ENCODE measurements at places on chromosomes 2 and 18. TPM values are rescaled to one million over a fixed set of nuclear protein-coding genes. Genes with fewer than 3 reads are reported as not detected.

- DNase-seq, result no peak
Observed at GRCh38 chr2:14616342-14616741, 16.2 kb upstream of the LRATD1 start.

The RAB1A gene
- total RNA-seq, result 61.2 TPM

DNA sequence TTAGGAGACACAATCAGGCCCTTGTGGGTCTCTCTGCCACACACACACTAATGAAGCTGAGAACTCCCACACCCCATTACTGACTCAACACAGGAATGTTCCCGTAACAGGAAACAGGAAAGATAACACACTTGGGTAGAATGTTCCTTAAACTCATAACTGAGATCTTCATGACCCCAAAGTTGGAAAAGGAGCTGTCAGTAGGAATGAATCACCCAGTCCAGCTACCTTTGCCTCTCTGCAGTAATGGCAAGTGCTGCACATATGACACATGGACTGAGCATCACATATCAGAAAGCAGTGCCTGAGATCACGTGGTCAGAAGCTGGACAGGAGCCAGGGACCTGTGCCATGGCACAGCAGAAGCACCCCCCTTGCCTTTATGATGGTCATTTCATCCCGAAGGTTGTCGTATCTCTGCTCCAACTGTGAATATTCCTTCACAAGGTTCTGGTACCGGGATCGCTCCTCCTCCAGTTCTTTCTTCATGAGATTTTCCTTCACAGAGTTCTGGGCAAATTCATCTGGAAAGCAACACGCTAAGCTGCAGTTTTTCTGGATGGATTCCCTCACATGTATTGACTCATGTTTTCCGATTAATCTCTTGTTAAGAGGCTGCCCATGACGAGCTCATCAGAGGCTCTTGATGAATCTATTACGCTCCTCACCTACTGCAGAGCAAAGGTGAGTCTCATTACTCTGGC is 65.4 kb upstream of the ACAA2 start:
- DNase-seq, result peak; percentile 40

DNA sequence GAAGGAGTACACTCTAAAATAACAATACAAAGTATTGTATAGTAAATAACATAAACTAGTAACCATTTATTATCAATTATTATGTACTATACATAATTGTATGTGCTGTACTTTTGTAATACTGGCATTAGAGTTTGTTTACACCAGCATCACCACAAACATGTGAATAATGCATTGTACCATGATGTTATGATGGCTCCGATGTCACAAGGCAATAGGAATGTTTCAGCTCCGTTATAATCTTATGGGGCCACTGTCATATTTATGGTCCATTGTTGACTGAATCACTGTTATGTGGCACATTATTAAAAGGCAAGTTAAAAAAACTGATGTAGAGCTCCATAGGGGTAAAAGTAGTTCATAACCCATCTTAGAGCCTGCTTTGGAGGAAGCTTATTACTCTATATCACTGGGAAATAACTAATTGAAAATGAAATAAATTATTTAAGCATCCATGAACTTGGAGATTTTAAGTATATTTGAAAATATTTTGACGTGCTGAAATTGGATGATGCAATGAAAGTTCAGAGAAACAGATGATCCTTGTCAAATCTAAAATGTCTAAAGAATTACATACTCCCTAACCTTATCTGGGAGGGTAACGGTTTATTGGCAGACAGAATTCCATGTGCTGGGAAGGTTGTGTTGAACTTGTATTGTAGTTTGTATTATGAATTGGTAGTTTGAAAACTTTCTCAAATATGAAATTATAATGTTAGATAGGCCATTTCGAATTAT is 2.4 kb downstream of the SKA1 start:
- no peak for DNase-seq

DNA sequence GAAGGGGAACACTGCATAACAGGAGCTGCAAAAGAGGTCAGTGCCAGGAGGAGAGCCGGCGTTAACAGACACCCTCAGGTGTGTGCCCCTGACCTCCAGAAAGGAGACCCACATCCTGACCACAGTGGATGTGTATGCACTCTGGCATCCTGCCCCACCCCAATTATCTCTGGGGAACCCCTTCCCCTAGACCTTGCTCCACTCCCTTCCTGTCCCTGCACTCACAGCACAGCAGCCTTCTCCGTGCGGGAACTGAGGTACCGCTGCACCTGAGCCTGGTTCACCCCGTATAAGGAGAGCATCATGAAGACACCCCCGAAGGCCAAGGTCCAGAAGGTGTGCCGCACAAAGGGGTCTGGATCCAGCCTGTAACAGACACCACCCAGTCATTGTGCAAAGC is 7.3 kb upstream of the ATRAID start:
- DNase-seq, result no peak

DNA sequence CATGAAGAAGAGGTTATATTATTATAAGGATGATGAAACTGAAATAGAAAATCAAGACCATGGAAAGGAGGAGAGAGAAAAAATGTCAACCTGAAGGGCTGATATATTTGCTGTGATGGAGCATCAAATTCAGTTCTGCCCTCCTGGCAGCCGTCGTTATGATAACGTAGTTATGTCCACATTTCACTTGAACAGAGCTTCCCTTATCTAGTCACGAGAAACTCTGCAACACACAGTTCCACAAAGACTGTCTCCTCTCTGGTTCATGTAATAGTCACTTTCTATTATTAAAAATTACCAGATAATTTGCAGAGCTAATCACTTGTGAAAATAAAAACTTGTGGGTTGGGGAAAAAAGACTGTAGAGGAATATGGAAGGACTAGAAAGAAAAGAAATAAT is 19.5 kb upstream of the RBMS1 start:
- no peak for DNase-seq

The ADGRF3 gene
- under 0.01 TPM for total RNA-seq

GRCh38 chr18:48123324-48123723 is 192.9 kb upstream of the SMAD2 start:
- no peak for DNase-seq

GRCh38 chr2:165627470-165627869 is 158.0 kb downstream of the CSRNP3 start:
- DNase-seq, result peak; percentile 10

The XDH gene
- not detected for total RNA-seq

The FOXI3 gene
- not detected for total RNA-seq
